ENCODE measurements at places on chromosomes 5 and 9.

DNA sequence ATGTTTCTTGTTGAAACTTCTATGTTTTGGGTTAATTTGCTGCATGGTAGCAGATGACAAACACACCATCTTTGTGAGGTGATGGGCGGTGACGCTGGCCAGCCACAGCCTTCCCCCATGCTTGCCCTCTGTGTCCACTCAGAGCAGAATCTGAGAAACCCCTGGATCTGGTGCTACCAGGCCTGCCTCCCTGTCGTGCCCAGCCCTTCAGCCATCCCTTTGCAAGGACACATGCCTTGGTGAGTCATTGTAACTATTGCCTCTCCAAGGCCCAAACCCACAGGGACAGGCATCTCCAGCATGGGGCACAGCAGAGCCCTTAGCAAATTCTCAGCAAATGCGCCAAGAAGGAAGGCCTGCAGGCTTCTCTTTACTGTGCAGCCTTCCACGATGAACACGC, 48.1 kb upstream of the FCN1 start:
- no peak for DNase-seq

DNA sequence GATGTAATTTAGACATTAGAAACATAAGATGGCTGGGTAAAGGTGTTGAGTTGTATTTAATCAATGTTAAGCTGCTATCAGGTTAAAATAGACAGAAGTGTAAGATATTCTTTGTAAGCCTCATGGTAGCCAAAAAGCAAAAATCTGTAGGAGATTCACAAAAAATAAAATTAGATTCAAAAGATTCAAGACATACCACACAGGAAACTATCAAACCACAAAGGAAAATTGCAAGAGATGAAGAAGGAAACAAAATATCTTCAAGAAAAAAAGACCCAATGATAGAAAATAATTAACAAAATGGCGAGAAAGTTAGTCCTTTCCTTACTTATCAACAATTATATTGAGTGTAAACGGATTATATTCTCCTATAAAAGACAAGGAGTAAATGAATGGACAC, 15.3 kb downstream of the XRCC4 start:
- DNase-seq: no peak

DNA sequence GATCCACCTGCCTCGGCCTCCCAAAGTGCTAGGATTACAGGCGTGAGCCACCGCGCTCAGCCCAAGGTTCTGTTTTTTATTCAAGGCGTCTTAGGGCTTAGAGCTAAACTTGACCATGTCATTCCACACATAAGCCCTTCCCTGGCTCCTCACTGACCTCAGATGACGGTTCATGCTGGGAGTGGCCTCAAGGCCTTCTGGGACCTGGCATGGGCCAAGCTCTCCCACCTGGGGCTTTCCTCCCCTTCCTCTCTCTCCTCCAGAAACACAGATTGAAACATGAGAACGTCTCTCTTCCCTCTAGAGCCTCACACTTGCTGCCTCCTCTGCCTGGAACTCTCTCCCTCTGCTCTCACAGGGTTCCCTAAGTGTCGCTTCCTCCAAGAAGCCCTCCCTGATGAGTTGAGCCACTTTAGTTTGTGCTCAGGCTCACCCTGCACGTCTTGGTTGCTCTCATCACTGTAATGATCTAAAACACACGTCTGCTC, 155.6 kb upstream of the IER5L start:
- DNase-seq: peak; percentile 45

GRCh38 chr9:389159-389558, 174.5 kb downstream of the DOCK8 start:
- no peak for DNase-seq

- DNase-seq: no peak
Measured at GRCh38 chr9:79362100-79363081, 209.4 kb upstream of the TLE4 start.

- DNase-seq: peak; percentile 96
Measured at GRCh38 chr9:137578518-137579258, at the start of gene DPH7. Gene DPH7 (minus strand): TSS chr9:137578925. CDS start chr9:137578777, 148 bp downstream.

DNA sequence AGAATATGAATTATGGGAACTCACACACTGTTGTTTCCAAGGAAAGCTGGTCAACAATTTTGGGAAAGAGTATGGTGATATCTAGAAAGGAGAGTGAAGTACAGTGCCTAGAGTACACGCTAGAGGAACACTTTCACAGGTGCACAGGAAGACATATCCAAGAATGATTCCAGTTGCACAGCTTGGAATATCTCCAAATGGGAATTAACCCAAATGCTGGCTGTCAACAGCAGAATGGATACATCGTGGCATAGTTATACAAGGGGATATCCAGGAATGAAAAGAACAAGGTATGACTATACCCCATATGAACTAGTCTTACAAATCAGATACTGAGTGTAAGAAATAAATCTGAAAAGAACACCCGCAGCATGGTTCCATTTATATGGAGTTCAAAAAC, 231.3 kb downstream of the FSTL4 start:
- DNase-seq: no peak

- DNase-seq: no peak
Measured at GRCh38 chr5:143431789-143432188, 28.3 kb upstream of the NR3C1 start.

GRCh38 chr9:114733816-114734215, 51.8 kb upstream of the TEX48 start:
- DNase-seq: peak; percentile 24

GRCh38 chr9:91192381-91193086, 169.2 kb downstream of the AUH start:
- peak; percentile 14 for DNase-seq

DNA sequence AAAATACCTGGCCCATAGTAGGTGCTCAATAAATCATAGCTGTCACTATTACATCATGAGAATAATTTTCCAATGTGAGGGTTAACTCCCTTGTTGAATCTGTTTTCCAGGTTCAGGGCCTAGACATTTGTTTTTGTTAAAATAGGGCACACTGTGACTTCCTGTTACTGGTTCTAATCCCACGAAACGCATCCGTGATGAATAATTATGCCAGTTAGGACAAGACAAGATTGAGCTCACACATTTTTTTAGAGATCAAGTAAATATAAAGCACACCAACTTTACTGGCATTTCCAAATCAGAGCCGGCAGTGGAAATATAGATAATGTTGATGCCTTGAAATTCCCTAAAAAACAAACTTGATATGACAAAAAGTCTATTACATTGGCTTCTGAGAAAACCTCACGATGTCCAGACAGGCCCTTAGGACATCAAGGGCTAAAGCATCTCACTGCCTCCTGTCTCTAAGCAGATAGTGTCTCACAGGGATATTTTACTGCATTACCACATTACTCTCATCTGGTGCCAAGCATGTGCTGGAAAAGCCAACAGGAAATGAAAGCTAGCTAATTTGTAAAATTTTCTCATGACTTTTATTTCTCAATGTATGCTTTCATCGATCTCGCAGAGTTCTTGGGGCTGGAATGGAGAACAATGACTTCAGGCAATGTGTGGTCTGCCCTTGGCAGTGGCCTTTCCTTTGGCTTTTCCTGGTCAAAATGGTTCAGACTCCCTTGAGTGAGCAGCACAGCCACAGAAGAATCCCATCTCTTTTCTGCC, 414.3 kb upstream of the PAPPA start:
- no peak for DNase-seq

GRCh38 chr5:34510002-34510401, 146.1 kb upstream of the RAI14 start:
- DNase-seq: no peak

DNA sequence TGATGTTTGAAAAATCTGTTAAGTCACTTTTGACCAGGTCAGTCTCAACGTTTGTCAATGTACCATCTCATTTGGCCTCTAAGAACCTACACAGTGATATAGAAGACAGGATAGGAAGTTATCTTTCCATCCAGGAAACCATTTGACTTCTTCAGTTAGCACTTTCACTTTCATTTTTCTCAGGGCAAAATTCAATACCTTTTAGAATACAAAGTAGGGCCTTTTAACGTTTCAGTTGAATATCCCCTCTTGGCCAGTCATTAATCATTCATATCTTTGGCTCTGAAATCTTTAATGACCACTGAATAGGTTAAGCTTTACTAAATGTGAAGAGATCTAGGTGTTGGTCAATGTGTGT, 101.1 kb upstream of the GNAQ start:
- peak; percentile 8 for DNase-seq

Data from LoVo (cell line).